ENCODE measurements at places on chromosomes 2 and 18.
A peak's percentile ranks its signal among the peaks of the same experiment; 100 is the strongest.

- DNase-seq, result no peak
Measured at GRCh38 chr2:164766216-164766953, 75.2 kb downstream of the COBLL1 start.

GRCh38 chr18:24456549-24456948 is 3.9 kb upstream of the HRH4 start:
- no peak for DNase-seq

GRCh38 chr2:12928775-12929401 is 212.2 kb downstream of the TRIB2 start:
- no peak for DNase-seq

DNA sequence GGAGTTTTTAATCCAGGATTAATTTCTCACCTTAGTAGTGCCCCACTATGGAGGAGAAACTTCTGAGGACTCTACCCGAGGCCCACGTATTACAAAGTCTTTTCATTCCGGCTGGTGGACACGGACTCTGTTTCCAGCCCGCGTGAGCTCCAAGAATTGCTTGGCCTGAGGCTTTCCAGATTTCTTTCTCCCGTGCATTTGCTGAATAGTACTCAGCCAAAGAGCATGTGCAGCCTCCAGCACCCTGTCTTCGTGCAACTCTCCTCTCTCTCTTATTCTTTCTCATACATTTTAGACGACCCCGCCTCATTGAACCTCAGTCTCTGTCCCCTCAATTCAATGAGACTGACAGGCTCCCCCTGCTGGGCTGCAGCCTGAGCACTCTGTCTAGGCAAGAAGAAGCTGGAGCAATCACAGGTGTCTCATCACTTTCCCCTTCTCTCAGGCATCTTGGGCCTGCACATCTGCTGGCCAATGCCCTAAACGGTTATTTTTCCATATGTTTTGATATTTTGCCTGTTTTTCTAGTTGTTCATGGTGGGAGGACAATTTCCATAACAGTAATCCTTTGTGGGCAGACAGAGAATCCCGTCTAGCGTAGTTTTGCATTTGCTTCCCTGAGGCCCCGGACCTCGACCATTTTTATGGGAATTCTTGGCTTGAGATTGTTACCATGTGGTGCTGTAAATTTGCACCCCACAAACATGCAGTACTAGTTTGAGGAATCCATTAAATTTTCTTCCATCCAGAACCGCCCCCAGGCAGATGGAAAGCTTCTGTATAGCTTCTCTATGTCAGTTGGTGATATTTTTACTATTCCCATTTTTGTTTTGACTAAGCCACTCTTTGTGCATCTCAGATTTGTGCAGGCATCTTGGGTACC is 50.1 kb upstream of the LPIN2 start:
- peak; percentile 55 for DNase-seq

DNA sequence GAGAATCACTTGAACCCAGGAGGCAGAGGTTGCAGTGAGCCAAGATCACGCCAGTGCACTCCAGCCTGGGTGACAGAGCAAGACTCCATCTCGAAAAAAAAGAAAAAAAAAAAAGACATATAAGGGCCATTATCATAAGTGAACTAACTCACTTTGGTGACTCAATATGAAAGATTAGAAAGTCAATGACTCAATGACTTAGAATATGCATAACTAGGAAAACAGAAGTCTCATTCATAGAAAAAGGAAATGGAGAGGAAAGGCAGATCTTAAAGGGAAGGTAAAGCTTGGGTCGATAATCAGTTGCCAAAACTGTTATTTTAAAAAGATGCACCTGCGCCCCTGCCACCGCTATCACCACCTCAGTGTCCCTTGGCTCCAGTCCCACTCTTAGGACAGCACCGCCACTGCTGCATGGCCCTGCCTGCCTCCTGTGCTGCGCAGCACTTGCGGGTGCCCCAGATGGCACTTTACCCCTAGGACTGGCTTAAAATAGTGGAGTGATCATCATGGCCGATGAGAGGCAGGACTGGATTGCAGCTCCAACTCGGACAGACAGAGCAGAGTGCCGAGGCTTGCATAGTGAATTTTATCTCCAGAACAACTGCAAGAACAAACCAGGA is 54.7 kb downstream of the INO80D start:
- no peak for DNase-seq

DNA sequence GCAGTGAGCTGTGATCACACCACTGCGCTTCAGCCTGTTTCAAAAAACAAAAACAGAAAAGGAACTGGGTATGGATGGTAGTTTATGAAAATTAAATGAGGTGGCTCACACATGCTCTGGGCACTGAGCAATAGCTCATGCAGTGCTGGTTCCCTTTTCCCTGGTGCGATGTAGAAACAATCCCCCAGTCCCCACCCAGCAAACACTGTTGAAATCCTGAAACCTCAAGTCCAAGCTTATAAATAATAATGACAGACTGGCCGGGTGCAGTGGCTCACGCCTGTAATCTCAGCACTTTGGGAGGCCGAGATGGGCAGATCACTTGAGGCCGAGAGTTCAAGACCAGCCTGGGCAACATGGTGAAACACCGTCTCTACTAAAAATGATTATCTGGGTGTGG is 55.4 kb upstream of the SMAD2 start:
- DNase-seq, result no peak

GRCh38 chr18:62989195-62989594 is 273.9 kb downstream of the PHLPP1 start:
- DNase-seq, result no peak

DNA sequence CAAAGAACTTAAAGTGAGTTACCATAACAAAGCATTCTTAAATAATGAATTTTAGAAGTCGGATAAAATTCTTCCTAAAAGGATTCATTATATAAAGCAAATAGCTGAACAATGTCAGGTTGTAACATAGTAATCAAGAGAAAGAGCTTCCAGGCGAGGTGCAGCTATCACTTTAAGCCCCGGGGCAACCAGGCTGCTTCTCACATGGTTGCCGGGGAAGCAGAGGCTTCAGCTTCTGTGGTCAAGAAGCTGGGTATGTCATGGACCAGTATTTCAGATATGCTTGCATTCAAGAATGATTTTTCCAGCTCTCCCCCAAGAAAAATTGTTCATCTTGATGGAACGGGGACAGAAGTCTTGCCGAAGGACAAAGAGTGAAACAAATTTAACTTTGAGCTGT is 23.6 kb upstream of the KYNU start:
- DNase-seq, result no peak
